ENCODE measurements at places on chromosomes 4 and X. TPM values are rescaled to one million over a fixed set of nuclear protein-coding genes. Genes with fewer than 3 reads are reported as not detected.

DNA sequence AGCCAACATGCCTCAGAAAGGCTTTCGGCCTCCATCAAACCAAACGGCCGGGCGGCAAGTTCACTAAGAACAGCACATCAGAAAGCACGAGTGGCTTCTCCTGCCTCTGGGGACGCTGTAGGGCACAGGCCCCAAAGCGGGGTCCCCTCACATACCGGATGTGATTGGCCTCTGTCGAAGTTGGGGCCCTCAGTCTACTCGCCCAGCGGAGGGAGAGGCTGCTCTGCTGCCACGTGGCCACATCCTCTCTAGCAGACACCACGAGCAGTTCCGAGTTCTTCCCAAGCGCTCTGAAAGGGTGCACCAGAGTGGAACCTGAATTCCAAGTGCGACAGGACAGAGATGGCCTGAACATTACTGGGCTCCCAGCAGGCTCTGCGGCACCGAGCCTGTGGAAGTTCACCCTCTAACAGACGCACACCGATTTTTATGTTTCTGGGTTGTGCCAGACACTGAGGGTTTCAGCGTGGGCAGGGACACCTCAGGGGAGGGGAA, 21.1 kb downstream of the NOP14 start:
- H3K27me3 ChIP-seq, result no peaks in the 10 kb centered on the region
- no peak overlapping the region for H3K27ac ChIP-seq
- no peak for DNase-seq
- no peaks in the 10 kb centered on the region for H3K4me1 ChIP-seq
- no peak overlapping the region for H3K4me3 ChIP-seq

- no peak overlapping the region for H3K4me3 ChIP-seq
- H3K27ac ChIP-seq, result no peak overlapping the region
- H3K4me1 ChIP-seq, result peaks cover 7% of the 10 kb centered on the region
Measured at GRCh38 chr4:78545275-78546246, 6.0 kb upstream of the ANXA3 start.

DNA sequence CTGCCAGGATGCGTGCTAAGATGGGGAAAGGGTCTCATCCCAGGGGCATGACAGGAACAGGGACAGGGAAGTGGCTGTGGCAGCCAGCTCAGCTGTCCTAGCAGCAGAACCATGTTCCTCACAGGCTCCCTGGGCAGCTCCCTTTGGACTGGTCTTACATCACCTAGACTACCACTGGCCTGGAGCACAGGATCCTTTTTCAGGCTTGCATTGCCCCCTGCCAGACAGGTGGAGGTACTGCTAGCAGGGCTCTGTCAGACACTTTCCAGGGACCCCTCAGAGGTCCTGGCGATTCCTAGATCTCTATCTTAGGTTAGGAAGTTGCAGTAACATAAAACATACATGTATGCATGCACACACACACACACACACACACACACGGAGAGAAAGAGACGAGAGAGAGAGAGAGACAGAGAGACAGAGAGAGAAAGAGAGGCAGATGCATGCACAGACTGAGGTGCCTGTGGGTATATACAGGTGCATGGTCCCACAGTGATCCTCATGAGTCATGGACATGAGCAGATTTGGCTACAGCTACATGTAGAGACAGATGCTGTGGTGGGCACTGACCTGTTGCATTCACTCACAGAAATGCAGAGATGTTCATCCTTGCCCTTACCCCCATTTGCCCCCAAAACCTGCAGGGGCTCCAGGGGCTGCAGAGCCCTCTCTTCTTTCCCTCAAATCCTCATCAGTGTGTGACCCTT, 63.6 kb downstream of the STARD8 start:
- H3K4me1 ChIP-seq, result no peaks in the 10 kb centered on the region
- H3K4me3 ChIP-seq, result no peak overlapping the region
- H3K36me3 ChIP-seq, result no peaks in the 10 kb centered on the region
- no peak overlapping the region for H3K27ac ChIP-seq

The UGT2B7 gene
- total RNA-seq, result not detected

DNA sequence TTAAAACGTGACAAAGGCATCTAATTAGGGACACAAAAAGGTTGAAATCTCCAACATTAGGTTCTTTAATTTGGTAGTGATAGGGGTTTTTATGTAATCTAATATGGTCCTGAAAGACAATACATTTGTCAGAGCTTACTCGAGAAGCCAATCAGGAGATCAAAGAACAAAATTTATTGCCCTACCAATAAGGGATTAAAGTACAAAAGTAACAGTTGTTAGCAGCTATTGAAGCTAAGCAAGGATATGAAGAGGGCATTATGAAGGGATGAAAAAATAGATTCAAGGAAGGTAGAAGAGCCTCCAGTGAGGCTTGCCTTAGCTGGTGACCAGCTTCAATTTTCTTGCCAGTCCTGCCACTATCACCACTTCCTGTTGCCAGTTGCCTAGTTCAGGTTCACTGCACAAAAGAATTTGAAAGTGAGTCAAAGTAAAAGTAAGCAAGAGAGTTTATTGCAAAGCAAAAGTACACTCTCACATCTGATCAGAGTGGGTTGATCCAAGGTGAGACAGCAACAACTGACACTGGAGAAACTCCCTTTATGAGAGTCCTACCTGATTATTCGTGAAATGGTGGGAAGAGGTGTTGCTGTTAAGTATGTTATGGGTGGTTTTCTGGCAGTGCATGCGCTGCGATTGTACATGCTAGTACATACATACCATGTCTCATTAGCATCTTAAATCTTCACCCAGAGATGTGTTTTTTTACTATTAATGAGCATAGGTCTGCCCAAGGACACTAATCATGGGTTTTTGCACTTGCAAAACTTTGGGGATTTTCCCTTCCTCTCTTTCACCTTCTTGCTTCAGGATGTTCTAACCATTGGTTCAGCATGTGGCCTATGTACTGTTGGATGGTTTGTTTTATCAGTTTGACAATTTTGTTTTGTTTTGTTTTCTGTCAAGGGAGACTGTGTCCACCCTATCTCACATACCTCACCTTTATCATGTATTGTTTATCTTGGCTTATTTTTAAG, 263.2 kb upstream of the ITM2A start:
- no peak overlapping the region for H3K27ac ChIP-seq
- H3K27me3 ChIP-seq, result no peaks in the 10 kb centered on the region
- no peaks in the 10 kb centered on the region for H3K4me1 ChIP-seq
- no peak overlapping the region for H3K4me3 ChIP-seq
- H3K36me3 ChIP-seq, result no peaks in the 10 kb centered on the region
- DNase-seq, result no peak

DNA sequence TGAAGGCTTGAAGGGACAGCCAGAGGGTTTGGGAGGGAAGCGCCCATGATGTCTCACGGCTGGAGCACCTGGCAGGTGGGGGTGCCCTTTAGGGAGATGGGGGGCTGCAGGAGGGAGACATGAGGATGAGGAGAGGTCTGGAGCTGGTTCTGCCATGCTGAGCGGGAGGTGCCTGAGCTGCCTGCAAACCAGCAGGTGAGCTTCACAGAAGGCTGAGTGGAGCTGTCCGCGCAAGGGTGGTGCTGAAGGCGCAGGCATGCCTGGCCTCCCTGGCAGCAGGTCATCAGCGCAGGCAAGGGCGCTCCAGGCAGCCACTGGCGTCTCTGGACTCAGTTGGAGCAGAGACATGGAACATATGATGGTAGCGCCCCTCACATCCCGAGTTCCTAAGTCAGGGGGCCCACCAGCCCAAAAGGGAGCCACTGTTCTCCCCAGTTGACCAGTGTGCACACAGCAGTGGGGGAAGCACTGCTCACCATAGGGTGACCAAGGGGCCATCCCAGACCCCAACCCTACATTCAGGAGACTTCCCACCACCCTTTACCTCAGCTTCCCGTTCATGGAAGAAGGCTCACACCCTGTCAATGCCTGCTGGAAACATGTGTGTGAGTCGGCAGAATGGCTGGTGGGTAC, 25.8 kb downstream of the ADRA2C start:
- DNase-seq, result peak; percentile 30
- H3K36me3 ChIP-seq, result no peaks in the 10 kb centered on the region
- no peaks in the 10 kb centered on the region for H3K27me3 ChIP-seq
- no peaks in the 10 kb centered on the region for H3K4me1 ChIP-seq

DNA sequence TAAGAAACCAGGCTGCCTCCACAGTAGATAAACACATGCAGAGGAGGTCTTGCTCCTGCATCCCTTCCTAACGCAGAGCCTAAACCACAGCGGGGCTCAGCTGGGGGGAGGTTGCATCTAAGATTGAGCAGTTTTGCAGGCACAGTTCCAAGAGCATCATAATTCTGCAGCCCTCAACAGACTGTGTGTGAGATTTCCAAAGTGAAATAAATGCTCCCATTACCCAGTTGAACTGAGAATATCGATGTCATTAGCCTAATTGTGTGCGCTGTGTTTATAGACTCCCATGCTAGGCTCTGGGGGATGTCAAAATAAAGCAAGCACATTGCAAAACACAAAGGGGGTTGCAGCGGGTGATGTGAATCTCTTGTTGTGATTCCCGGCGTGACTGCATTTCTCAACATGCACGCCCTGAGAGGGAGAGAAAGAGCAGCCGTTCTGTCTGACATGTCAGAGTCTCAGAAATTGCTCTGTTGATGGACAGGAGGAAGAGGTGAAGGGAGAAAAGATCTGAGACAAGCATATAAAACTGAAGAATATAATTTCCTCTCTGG, 150.0 kb upstream of the PSAPL1 start:
- H3K4me1 ChIP-seq, result no peaks in the 10 kb centered on the region
- no peak for DNase-seq
- H3K27ac ChIP-seq, result no peak overlapping the region
- no peaks in the 10 kb centered on the region for H3K27me3 ChIP-seq
- H3K4me3 ChIP-seq, result no peak overlapping the region

DNA sequence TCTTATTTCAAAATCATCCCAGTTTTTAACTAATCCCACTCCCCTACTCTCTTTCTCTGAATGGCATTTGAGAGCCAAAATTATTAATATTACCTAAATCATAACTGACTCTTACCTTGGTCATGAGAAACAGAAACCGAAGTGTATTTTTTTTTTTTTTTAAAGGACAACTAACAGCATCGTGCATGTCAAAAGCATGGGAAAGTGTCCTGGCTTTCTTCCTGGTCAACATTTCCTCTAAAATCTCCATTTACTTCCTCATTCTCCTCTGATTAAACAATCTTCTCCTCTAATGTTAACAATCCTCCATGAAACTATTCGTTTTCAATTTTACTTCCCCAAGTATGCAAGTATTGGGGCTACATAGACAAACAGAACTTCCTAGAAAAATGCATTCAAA, 2.1 kb upstream of the STS start:
- H3K27me3 ChIP-seq, result no peaks in the 10 kb centered on the region
- H3K27ac ChIP-seq, result no peak overlapping the region
- DNase-seq, result no peak
- H3K4me3 ChIP-seq, result no peak overlapping the region
- H3K4me1 ChIP-seq, result no peaks in the 10 kb centered on the region

Measured in fibroblast of lung (primary cell).